ENCODE measurements at places on chromosomes 2 and 18.

DNA sequence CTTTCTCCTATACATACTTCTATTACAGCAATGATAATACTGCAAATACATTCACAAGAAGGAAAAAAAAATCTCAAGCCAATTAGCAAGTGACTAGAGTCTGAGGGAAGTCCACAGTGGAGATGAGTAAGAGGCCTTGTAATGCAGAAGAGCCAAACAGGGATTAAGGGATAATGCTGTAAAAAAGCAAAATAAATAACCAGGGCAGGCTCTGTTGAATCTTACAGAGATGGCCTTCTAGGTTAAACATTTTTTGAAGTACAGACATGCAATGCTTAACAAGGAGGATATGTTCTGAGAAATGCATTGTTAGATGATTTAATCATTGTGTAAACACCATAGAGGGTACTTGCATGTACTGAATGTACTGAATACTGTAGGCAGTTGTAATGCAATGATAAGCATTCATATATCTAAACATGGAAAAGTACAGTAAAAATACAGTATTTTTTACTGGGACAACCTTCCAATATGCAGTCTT lies 122.1 kb upstream of the RMDN2 start:
- no peak for DNase-seq

DNA sequence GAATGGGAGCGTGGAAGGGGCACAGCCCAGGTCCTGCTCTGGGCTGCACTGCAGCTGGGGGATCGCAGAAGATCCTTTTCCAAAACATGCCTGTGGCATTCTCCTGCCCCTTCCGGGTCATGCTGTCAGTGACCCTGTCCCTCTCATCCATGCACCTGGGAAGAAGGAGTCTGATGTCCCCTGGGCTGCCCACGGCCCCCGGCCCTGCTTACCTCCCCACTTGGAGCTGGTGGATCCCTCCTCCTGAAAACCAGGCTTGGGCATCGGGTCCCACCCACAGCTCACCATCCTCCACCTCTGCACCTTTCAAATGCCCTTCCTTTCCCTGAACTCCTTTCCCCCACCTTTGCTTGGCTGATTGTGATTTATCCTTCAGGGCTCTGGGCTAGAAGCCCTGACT lies 11.8 kb downstream of the INHBB start:
- no peak for DNase-seq

GRCh38 chr2:6657855-6658254 lies 207.9 kb downstream of the CMPK2 start:
- no peak for DNase-seq

- no peak for DNase-seq
Measured at GRCh38 chr2:196566961-196567666, 72.4 kb upstream of the CCDC150 start.

DNA sequence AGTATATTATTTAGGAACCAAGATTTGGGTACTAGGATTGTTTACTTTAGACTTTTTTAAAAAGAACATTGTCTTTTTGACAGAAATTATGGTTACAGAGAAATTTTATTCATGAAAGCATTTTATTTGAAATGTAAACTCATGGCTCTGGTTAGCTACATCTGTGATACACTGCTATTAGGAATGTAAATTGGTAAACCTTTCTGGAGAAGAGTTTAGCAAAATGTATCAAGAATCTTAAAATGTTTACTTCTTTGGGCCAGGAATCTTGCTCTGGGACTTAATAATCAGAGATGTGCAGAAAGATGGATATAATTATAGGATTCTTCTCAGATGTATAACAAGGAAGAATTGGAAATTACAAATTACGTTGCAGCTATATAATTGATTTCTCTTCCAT lies 19.7 kb downstream of the MAP3K20 start:
- no peak for DNase-seq

DNA sequence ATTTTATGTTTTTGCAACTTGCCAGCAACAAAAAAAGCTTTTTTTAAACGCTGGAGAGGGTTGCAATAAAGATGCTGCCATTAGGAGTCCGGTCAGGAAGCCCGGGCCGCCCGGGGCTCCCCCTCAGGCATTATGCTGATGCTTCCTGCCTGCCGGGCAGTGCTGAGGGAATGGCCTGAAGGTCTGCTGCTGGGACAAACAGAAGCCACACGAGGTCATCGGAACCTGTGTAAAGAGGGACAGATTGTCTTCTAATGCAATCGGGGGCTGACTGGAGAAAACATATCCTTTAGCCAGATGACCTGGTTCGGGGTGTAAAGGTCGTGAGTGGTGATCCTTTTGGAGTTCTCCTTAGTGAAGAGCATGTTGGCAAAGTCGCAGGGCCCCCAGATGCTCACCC lies 2.3 kb downstream of the IMPA2 start:
- DNase-seq = no peak

GRCh38 chr18:78687736-78688135 lies 291.9 kb upstream of the SALL3 start:
- no peak for DNase-seq
